ENCODE measurements at places on chromosomes 6 and 20.

- no peak for DNase-seq
Measured at GRCh38 chr6:144305985-144306384, 20.9 kb downstream of the UTRN start.

GRCh38 chr20:11766961-11767360, 150.7 kb upstream of the BTBD3 start:
- no peak for DNase-seq

- DNase-seq, result no peak
Measured at GRCh38 chr20:9492067-9492466, 22.3 kb upstream of the LAMP5 start.

DNA sequence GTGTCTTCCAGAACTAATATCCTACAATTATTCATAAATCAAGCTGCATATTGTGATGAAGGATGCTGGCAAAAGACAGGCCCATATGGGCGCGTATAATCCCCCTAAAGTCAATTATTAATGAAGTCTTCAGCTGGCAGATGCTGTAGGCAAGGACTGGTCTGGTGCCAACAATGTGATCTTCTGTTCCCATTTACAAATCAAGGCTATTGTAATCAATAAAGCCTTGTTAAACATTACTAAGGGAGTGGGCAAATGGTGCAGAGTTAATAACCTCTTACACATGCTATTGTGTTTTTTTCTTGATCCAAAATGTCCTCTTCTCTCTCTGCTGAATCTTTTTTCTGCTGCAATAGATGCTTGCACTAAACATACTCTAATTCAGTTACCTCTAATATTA, 119.0 kb downstream of the ALDH8A1 start:
- no peak for DNase-seq

- no peak for DNase-seq
Measured at GRCh38 chr6:84161190-84161589, 66.3 kb downstream of the CEP162 start.

DNA sequence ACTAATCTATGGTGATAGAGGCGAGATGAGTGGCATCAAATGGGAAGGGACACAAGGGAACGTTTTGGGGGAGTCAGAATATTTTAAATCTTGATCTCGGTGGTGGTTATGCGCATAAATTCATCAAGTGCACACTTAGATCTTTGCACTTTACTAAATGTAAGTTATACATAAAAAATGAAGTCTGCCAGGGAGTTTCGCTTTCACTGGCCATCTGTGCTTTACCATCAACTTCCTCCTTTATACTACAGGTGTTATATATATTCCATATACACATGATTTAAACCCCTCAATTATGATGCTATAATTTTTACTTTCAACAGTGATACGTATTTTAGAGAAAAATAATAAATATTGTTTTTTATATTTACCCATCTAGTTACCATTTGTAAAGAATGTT, 97.6 kb upstream of the AKIRIN2 start:
- no peak for DNase-seq

- DNase-seq, result no peak
Measured at GRCh38 chr20:43766917-43767316, 40.1 kb upstream of the GTSF1L start.

DNA sequence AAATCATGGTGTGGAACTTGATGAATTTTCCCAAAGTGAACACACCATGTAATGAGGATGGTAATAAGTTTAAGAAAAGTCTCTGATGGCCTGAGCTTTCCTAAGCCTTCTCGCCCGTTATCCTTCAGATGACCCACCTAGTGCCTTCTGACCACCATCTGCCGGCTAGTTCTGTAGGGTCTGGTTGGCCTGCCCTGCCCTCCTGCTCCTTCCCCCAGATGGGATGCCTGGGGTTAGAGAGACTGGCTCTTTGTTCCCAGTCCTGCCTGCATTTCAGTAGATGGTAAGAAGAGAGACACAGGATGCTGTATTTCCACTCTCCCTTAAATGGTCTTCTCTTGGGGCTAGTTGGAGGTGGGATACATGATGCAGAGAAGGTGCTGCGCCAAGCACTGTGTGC, 43.0 kb downstream of the TIAM2 start:
- no peak for DNase-seq

DNA sequence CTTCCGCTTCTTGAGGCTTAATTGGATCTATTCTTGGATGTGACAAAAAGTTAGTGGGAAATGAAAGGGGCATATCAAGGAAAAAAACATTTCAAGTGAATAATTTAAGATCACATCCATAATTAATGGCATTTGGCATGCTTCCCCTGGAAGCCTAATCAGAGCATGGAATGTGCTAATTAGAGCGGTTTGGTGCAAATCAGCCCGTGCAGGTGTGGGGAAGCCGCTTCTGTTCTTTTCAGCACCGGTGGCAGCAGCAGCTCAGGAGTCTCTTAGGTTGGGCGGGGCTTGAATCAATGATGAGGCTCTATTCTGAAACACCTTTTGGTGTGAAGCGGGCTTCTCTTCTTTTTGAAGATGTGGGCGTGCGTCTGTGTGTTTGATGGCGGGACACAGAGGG, 301.2 kb downstream of the LRFN2 start:
- no peak for DNase-seq

DNA sequence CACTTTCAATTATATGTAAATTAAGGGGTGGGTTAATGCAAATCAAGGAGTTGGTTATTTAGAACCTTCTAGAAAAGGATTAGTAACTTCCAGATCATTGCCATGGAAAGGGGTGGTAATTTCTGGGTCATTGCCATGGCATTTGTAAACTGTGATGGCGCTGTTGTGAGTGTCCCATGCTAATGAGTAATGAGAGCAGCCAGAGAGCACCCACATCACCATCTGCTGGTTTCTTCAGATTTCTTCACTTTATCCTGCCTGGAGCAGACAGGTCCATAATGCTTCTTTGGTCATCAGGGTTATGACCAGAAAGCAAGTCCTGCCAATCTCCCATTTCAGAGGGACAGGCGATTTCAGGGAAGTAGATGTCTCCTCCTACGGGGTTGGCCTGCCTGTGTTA, 311.3 kb upstream of the CNR1 start:
- DNase-seq, result no peak

DNA sequence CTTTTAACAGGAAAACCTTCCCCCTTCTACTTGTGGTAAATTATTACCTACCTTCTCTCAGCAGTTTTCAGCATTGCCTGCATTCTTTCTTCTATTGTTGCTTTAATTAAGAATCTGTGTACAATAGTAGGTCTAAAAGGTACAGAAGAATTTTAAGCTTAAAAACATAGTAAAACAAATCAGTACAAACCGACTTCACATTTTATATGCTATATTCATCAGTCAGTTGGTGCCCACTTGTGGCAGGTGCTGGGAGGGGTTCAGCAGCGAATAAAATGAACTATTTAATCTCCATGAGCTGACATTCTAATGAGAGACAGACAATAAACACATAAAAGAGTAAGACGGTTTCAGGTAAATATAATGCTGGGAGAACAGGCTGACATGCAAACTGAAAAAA, 73.4 kb upstream of the FBXO30 start:
- peak; percentile 36 for DNase-seq

DNA sequence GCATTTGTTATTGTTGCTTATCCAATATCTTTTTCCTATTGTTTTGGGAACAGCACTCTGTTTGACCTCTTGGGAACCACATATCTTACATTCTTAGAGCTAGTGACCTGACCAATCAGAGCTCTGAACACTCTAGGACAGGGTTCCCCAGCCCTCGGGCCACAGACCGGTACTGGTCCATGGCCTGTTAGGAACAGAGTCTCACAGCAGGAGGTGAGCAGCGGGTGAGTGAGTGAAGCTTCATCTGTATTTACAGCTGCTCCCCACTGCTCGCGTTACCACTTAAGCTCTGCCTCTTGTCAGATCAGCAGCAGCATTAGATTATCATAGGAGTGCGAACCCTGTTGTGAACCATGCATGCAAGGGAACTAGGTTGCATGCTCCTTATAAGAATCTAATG, 226.0 kb upstream of the TSHZ2 start:
- DNase-seq, result no peak

DNA sequence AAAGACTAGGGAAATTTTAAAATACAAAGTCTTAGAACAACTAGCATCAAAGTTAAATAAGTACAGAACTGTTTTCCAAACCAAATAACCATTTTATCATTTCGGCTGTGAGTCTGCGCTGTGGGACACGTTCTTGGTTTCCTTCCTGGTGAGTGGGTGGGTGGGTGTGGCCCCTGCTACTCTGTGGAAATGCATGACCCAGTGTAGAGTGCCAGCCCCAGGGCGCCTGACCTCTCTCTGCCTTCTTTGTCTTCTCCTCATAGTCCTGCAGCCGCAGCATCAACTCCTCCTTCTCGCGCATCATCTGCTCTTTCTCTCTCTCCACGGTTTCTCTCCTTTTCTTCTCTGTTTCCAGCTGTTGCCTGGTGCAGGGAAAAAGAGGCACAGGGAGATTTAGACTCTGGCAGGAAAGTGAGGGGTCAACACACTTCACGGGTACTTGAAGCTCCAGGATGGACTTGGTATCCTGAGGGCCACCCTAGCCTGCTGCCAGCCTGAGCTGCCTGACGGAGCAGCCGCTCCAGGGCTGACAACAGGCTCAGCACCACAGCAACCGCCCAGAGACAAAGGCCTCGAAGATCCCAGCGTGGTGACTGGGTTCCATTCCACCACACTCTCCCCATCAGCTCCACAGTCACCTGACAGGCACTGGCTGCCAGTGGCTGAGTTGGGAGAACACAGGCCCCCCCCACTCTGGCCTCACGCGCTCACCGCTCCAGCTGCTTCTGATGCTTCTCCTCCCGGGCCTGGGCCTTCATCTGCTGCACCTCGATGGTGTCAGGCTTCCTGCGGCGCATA, 48.4 kb downstream of the EZR start:
- no peak for DNase-seq

- DNase-seq, result no peak
Measured at GRCh38 chr6:166333172-166333995, 9.0 kb downstream of the SFT2D1 start.

DNA sequence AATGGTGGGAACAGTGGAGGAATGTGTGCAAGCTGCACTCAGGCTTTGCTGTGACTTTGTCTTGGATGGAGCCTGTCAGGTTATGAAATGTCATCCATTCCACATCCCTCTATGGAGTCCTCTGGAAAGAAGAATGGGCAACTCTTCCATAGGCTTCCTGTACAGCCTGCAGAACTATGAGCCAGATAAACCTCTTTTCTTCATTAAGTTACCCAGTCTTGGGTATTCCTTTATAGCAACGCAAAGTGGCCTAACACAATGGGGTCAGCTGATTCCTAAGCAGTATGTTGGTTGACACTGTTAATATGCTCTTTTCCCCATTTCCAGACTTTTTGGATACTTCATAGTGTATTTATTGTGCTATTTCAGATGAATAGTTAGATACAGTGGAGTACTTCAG, 75.8 kb upstream of the IYD start:
- DNase-seq, result no peak

All from activated T-cell treated with anti-CD3 and anti-CD28 coated beads, Interleukin-2, amount 50 U/mL, for 24 hours (primary cell).